ENCODE measurements at places on chromosomes 16 and 17. TPM values are rescaled to one million over a fixed set of nuclear protein-coding genes. Genes with fewer than 3 reads are reported as not detected.

Gene MT3
- not detected for total RNA-seq

- no peak overlapping the region for H3K4me3 ChIP-seq
- no peaks in the 10 kb centered on the region for H3K4me1 ChIP-seq
- no peak for DNase-seq
- H3K36me3 ChIP-seq: no peaks in the 10 kb centered on the region
- no peaks in the 10 kb centered on the region for H3K27me3 ChIP-seq
Measured at GRCh38 chr16:50298591-50299507, 32.5 kb downstream of the ADCY7 start.

Gene CDH3
- total RNA-seq: 0.66 TPM

DNA sequence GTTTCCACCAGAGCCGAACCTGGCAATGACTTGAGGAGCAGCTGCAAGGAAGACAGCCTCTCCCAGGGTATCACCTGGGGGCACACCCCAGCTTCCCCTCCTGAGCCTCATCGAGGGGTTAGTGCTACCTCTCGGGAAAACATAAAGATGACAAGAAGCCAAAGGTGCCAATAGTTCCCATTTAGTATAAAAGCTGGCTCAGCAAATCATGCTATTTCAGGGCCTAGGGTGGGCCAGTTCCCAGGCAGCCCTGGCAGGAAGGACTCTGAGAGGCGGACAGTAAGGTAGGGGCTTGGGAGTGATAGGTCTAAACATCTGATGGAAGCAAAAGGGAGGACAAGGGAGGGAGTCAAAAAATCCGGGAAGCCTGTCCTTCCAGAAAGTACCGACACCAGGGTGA, 46.2 kb downstream of the SOST start:
- H3K27ac ChIP-seq: no peak overlapping the region
- DNase-seq: no peak
- H3K4me1 ChIP-seq: peaks cover 10% of the 10 kb centered on the region
- no peak overlapping the region for H3K4me3 ChIP-seq
- no peaks in the 10 kb centered on the region for H3K36me3 ChIP-seq
- no peaks in the 10 kb centered on the region for H3K27me3 ChIP-seq

Gene RAB11FIP4
- total RNA-seq: 38.7 TPM
